Bronchial epithelial cell (primary cell): ENCODE measurements at places on chromosomes 5 and 9.

GRCh38 chr5:167122267-167122666, 1169.2 kb upstream of the WWC1 start:
- DNase-seq, result no peak

DNA sequence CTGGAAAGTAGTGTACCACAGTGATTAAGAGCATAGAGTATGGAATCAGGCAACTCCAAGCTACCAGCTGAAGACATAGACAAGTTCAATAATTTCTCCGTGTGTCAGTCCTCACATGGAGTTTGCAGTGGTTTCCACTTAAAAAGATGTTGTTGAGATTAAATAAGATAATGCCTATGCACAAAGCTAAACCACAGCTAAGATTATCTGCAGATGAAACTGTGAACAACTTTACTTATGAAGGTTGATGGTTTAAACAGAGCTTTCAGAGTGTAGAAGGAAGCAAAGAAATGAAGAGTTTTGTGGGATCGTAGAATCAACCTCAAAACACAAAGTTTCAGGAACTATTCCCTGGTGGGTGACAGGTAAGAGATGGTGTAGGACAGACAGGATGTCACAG, 223.5 kb upstream of the IL12B start:
- DNase-seq, result no peak

DNA sequence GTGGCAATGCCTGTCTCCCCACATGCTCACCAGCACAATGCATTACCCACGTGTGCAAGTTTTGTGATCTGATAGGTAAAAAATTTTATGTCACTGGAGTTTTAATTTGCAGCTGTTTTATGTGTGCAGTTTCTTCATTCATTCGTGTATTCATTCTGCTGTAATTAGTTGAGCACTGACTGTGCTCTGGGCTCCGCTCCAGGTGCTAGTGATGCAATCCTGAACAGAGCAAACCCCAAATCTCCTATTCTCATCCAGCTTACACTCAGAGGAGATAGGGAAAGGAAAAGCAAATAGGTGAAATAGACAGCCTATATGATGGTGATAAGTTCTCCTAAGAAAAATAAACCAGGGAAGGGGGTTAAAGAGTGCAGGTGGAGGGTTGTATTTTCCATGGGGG, 148.4 kb downstream of the TENT4A start:
- DNase-seq, result peak; percentile 3

GRCh38 chr5:122703203-122703602, 71.7 kb upstream of the SNX2 start:
- no peak for DNase-seq

DNA sequence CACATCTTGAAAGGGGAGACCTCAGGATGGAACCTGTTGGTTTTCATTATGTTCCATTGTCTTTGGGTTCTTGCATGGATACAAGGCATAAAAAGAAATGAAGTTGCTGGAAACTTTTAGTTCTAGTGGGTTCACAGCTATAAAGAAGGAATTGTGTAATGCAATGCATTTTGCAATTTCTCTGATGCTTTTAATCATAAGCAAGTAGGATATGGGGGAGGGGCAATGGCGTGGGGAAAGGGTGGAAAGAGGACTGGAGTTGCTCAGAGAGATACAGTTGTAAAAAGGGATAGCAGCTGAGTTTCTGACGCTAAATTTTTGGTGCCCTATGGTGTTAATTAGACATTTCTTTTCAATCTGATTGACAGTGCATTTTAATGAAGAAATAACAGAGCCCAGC, 88.6 kb upstream of the FANCC start:
- DNase-seq, result peak; percentile 7

- no peak for DNase-seq
Observed at GRCh38 chr5:177439518-177440053, 7.0 kb upstream of the PRR7 start.

DNA sequence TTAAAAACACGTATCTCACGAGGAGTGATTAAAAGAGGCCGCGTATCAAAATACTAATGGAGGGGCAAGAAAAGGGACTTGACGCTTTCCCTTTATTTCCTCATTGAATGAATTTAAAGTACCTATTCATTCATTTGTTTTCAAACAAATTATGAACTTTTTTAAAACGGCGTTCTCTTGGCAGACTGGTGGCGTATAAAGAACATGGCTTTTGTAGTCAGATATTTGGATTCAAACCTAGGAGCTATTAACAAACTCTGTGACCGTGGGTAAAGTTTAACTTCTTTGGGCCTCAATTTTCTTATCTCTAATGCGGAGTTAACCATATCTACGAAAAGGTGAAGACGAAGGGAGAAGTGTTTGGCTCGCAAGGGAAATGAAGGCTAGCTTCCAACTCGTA, 876 bp downstream of the CAAP1 start:
- peak; percentile 8 for DNase-seq

- DNase-seq, result peak; percentile 15
Observed at GRCh38 chr5:111337688-111338087, 113.5 kb downstream of the CAMK4 start.

- no peak for DNase-seq
Observed at GRCh38 chr9:102456562-102456961, 538.6 kb upstream of the CYLC2 start.

DNA sequence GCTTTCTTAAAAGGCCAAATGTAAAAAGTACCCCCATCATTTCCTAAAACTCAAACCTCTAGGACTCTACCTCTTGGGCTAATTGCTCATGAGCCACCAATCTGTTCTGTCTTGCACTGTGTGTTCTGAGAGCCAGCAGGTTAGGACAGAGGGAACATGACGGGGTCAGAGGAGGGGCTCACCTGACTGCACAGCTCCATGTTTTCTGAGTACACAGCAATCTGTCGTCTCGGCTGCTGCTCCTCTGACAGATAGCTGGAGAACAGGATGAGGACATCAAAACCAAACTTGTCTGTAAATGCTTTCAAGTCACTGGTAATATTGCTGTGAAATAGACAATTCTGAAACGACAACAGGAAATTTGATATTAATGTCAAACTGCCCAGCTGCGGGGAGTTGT, 50.9 kb upstream of the PCA3 start:
- DNase-seq, result no peak

GRCh38 chr5:66894480-66895240, 298.5 kb downstream of the MAST4 start:
- peak; percentile 86 for DNase-seq

GRCh38 chr5:127834094-127834531, 130.9 kb downstream of the CCDC192 start:
- no peak for DNase-seq

DNA sequence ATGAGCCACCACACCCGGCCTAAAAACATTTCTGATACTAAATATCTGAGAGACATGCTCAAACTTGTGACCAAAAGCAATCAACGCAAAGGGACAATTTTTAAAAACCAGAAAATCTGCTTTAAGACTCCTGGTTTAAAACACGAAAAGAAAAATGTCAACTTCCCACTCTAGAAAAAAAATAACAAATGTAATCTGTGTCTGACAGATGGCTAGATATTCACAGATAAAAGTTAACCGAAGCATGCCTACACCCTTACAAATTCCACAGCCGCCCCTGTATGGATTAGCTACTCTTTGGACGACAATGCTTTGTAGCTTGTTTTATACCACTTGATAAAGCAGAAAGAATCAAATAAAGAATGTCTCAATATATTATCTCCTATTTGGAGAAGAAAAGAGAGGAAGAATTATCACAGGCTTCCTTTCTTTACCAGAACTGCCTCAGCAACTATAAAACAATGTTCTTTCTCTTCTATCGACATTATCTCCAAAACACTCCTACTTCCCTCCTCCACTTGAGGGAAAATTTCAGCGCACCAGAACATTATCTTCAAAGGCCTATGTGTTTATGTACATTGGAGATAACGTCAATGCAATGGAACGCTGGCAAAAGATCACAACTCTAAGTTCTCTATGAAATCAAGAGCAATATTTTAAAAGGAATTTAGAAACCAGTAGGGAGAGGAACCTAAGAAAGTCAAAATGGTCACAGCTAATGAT, 26.2 kb downstream of the CEMIP2 start:
- peak; percentile 66 for DNase-seq

GRCh38 chr5:15384176-15384575, 115.8 kb upstream of the FBXL7 start:
- no peak for DNase-seq

DNA sequence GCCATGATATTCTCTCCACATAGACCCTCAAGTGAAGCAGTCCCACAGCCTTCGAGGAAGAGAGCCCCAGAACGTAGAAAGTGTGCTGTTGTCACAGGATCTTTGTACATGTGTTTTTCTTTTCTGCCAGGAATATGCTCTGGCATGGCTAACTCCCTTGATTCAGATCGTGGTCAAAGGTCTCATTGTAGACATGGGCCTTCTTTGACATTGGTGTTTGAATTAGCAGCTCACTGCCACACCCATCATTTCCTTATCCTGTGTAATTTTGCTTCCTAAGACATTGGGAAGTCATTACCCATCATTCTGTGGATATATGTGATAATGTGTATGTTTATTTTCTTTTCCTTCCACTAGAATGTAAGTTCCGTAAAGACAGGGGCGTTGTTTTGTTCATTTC, 25.5 kb downstream of the MTRR start:
- no peak for DNase-seq

DNA sequence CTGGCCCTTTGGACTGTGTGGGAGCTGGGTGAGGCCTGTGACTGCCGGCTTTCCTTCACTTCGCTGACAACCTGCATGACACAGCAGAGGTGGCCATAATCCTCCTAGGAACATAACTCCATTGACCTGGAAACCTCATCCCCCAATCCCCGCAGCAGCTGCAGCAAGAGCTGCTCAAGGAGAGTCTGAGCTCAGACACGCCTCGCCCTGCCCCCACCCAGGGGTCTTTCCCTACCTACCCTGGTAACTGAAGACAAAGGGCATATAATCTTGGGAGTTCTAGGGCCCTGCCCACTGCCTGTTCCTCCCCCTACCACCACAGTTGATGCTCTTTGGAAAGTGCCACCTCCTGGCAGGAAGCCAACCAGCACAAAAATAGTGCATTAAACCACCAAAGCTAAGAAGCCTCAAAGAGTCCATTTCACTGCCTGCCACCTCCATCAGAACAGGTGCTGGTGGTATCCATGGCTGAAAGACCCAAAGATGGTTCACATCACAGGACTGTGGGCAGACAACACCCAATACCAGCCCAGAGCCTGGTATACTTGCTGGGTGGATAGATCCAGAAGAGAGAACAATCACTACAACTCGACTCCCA, 18.4 kb downstream of the TRIM36 start:
- DNase-seq, result no peak

DNA sequence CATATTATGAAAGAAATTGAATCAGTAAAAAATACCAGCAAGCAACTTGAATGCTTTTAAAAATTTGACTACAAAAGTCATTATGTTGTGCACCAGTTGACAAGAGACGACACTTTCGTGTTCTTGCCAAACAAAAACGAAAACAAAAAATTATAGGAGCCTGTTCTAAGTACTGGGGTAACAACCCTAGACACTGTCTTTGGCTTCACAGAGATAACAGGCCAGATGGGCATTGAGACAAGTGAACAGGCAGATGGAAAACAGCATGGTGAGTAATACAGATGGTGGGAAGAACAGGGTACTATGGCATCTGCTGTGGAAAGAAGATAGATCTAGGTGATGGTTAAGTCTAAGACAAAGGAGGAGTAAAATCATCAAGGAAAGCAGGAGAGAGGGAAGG, 99.0 kb downstream of the CDH12 start:
- DNase-seq, result no peak

- DNase-seq, result peak; percentile 81
Observed at GRCh38 chr9:6355728-6356127, 27.6 kb downstream of the TPD52L3 start.

GRCh38 chr9:89395931-89396710, 77.8 kb downstream of the SECISBP2 start:
- peak; percentile 7 for DNase-seq

DNA sequence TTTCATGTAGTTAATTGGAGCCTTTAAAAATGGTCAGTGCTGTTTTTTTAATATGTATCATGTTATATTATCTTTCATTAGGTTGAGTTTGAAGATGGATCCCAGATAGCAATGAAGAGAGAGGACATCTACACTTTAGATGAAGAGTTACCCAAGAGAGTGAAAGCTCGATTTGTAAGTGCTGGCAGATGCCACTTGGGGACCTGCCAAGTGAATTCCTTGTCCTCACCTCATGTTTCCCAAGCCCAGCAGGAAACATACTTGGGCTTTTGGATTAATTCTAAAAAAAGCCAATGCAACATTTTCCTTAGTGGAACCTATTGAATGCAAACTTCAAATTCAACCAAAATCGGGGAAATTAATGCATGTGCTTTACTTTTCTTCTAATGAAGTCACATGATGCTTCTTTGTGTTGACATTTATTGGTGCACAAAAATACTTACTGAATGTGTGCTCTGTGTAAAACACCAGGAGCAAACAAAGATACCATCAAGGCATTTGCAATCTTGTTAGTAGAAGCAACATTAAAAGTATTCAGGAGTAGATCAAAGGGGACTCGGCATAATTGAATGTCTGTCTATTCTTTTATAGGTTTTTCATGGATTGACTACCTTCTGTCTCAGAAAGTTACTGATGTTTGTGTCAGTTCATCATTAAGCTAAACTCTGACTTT, 412.1 kb downstream of the KDM4C start:
- DNase-seq, result no peak

DNA sequence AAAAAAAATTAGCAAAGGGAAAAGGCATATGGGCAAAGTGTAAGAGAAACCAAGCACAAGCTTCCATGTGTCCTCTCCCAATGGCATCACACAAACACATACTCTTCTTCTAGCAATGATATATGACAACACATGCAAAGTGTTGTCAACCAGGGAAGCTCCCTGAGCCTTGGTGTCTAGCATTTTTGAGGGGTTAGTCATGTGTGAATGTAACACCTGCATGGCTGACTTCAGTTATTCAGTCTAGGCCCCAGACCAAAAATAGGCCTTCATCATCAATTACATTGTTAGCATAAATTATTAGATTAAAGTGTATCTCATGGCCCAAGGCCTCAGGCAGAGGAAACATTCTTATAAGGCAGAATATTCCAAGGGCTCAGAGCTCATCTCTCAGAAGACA, 450.0 kb downstream of the TLE1 start:
- peak; percentile 4 for DNase-seq

DNA sequence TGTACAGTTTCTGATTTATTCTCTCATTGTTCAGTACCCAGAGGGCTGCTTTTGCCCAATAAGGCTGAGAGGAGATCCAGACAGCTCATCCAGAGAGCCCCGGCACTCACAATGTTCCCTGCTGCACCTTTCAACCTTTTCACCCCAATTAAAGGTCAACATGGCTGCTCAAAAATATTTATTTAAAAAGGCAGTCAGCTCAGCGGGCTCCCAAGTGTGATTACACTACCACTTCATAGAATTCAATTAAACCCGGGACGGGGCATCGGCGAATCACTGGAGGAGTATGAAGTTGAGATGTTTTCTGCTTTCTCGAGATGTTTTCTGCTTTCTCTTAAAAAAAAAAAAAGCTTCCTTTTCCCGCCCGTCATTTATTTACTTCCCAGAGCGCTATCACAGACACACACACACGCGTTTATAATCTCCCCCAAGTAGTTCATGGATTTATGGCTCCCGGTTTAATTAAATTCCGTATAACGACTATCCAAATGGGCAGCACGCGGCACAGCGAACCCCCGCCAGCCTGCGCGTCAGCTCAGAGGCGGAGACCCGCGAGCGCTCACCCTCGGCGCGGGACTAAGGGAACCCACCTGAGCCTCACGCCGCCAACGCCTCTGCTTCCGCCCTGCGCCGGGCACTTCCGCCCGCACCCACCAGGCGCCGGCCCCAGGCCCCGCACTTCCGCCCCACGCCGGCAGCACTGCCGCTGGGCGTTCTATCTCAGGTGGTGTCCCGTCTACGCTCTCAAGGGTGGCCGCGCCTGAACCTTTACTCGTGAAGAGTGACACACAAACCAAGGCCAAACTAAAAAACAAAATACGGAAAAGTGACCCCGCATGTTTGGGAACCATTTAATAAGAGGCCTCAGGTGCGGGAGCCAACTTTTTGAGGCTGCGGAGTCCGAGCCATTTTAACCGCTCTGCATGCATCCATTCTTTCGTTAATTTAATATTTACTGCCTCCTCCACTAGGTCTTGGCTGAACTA, at the start of gene C5orf63:
TSS of gene C5orf63 (minus strand) at position 642 of the 986 bp plus-strand sequence. CDS start 14,507 bp downstream, outside the sequence.
- DNase-seq, result peak; percentile 29
